Common myeloid progenitor, CD34-positive (primary cell): ENCODE measurements at places on chromosomes 2 and 18.
A peak's percentile ranks its signal among the peaks of the same experiment; 100 is the strongest.

DNA sequence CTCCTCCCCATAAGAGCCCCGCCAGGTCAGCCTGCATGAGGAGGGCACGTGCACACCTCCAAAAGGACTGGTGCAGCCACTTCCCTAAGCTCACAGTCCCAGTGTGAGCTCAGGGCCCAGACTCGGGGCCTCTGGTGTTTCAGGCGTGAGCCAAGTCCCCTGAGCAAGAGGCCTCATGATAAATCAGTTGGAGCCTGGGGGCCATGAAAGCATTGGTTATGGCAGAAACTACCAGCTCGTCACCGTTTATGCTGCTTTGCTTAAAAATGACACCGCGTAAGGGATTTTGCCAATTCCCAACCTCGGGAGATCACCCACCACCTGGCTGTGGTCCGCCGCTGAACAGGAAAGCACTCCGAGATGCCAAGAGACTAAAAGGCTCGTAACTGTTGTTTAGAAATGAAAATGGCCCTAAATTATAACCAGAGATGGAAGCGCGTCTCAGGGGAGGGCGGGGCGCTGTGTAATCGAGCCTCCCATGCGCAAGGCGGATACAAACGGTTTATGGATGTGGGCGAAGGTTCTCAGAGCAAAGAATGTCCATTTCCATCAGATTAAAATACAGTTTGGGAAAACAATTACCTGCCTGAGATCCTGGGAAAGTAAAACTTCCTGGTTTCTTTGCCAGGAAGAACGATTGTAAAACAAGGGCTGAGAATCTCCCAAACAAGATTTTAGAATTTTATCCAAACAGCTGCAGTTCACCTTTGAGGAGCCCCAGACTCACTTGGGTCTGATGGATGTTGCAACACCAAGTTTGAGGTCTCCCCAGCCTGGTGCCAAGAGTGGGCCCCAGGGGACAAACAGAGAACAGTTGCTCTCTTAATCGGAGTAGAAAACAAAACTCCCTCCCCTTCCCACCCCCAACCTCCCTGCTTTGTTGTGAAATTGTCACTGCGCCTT lies 141.4 kb downstream of the BCL2 start:
- peak; percentile 52 for DNase-seq

DNA sequence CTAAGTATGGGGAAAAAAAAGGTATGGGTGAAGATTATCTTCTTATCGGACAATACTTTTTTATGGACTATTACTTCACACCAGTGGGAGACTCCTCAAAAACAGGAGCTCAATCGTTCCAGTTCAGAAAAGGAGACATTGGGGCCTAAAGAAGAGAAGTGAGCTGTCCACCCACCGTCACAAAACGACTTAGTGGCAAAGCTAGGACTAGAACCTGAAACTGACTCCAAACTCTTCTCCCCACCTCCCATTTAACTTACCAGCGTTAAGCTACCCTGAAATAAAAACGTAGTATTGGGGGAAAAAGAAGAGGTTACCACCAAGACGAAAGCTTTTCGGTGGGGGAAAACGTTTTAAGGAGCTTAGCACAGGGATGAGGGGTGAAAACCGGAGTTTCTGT lies 503 bp downstream of the GTF3C3 start:
- no peak for DNase-seq

DNA sequence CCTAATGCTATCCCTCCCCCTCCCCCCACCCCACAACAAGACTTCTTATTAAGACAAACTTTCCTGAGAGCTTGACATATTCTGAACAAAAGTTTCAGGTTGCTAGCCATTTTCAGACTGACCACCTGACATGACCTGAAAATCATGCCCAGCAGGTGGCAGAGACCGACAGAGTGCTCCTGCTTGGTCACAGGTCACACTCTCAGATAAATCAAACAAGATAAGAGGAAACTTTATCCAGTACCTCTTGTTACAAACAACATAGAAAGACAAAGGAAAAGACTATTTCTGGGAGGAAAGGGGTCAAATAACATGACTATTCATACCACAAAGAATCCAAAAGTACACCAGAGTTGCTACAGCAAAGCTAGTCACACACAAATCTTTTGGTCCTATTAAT lies 107.4 kb downstream of the TMEM200C start:
- no peak for DNase-seq

GRCh38 chr18:58186258-58186948 lies 142.4 kb downstream of the NEDD4L start:
- DNase-seq, result peak; percentile 31

- no peak for DNase-seq
Measured at GRCh38 chr2:106996171-106996769, 110.3 kb upstream of the ST6GAL2 start.

- DNase-seq, result no peak
Measured at GRCh38 chr2:41718705-41719104, 329.1 kb upstream of the PKDCC start.

DNA sequence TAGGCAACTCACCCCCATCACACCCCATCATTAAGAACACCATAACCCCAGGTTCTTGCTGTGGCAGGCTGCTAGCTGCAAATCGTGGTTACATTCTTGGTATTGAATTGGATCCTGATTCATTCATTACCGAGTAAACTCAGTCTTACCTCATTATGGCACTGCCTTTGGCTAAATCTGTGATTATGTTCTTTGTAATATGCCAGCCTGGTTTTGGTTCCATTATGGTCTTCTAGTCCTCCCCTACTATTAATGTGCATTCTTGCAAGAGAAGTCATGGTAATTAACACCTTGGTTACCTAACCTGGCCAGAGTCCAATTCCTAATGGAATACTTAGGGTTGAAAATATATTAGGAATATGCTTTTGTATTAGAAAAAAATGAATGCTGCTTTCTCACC lies 258.9 kb upstream of the APCDD1 start:
- DNase-seq, result no peak

DNA sequence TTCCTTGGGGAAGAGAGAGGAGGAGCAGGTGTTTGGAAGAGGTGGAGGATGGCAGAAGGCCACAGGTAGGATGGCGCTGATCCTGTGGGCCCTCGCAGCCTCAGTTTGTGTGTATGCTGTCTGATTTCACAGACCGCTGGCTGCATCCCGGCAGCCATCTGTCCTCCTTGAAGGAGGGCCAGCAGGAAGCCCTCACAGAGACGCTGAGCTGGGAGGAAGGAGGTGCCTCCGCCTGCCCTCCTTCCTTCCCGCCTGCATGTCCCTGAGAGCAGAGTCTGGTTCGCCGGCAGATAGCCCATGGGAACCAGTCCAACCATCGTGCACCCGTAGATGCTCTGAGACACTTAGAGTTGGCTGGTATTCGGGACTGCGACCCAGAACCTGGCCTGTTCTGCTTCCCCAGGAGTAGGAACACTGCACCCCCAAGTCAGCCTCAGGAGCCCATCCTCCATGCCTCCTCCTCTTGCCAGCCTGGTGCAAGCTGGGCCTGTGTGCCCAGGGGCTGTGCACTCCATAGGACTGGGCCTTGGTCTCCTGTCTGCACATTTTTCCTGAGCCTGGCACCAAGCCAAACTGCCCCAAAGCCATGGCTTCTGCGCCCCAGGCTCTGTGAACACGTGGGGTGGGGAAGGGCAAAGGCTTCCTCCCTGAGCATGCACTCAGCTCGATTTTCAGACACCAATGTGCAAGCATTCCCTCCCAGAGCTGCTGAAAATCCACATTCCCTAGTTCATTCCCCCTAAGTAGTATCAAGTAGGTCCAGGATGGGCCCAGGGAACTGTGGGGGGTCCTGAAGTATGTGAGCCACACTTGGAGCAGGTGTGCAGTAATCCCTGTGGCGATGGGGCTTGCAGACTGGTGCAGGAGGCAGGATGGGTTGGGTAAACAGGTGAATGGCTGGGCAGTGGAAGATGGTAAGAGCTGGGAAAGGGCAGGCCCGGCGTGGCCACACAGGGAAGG lies 115.6 kb downstream of the SEPTIN10 start:
- no peak for DNase-seq

GRCh38 chr2:137886083-137886831 lies 78.0 kb upstream of the HNMT start:
- peak; percentile 14 for DNase-seq

GRCh38 chr2:29335396-29335795 lies 220.2 kb downstream of the CLIP4 start:
- no peak for DNase-seq

DNA sequence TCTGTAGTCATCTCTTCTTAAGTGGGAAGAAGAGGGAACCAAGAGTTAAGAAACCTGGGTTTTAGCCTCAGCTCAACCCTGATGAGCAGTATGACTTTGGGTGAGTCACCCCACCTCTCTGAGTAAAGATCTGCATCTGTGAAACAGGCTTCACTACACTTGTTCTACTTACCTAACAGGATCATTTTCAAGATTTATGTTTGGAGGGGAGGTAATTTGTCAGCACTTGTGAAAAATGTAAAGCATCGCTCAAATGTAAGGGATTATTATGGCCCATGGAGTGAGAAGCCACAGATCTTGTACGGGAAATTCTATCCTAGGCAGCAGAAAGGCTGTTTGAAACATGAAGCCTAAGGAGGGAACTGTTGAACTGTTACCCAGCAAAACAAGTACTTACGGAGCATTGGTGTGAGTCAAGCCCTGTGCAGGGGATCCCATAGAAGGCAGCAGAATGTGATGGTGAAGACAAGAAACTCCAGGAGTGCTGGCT lies 160.6 kb downstream of the PRKCE start:
- DNase-seq, result no peak

DNA sequence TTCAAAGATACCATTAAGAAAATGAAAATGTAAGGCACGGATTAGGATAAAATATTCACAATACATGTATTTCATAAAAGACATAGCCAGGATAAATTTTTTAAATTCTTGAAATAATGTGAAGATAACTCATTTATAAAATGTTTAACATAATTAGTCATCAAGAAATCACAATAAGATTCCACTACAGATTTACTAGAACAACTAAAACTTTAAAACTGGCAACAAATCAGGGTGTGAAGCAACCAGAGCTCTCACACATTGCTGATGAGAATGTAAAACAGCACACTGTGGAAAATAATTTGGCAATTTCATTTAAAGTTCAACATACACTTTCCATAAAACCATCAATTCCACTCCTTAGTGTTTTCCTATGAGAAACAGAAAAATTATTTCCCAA lies 89.6 kb upstream of the UBE2E3 start:
- DNase-seq, result no peak

DNA sequence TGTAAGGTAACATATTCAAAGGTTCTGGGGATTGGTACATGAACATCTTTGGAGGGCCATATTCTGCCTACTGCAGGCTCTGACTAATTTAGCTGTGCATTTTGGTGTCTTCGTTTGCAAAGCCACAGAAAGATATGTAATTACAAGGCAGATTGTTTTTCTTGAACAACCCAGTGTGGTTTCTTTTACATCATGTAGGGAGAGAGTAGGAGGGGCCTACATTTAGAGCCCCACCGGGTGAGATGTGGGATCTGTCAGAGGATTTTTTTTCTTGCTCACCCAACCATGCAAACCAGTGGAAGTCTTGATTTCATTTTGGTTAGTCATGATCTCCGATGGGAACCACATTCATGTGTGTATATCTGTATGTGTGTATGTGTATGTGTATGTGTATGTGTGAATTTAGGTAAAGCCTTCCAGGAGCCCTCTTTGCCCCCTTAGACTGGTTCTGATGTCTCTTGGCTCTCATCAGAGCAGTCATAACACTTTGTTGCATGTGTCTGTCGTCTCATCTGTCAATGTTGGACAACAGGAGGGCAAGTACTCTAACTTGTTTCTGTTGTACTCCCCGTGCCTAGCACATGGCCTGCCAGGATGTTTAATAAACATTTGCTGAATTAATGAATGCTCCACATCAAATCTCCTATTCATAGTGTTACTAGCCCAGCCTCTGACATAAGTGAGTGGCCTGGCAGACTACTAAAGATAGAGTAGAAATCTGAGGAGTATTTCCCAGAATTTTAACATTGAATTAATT lies 239.9 kb downstream of the MTX2 start:
- DNase-seq, result no peak

DNA sequence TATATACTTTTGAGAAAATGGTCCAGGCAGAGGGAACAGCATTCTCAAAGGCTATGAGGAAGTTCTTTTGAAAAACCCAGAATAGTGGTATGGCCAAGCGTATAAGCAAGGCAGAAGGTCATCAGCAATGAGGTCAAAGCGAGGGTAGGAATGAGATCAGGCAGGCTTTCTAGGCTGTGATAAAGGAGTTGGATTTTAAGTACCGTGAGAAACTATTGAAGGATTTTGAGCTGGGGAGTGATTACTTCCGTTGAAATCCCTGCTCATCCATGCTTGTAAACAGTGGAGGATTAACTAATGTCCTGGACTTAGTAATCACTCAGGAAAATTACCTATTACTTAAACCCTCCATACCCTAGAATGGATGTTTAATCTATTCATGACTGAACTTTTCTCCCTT lies 50.2 kb downstream of the EMILIN2 start:
- DNase-seq, result no peak

DNA sequence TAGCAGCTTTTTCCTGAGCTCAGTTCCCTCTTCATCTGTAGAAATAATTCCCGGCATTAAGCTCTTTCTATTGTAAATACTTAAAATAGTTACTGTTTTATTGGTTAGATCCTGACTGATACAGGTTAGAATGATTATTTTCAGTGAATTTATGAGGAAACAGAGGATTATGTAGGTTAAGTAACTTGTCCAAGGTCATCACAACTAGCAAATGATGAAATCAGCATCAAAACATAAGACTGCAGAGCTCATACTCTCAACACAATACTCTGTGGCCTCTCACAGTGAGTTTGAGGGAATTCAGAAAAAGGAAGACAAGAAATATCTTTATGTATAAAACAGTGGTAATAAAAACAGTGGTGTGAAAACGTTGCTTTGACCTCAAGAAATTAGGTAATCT lies 113.2 kb upstream of the DLX2 start:
- DNase-seq, result no peak

DNA sequence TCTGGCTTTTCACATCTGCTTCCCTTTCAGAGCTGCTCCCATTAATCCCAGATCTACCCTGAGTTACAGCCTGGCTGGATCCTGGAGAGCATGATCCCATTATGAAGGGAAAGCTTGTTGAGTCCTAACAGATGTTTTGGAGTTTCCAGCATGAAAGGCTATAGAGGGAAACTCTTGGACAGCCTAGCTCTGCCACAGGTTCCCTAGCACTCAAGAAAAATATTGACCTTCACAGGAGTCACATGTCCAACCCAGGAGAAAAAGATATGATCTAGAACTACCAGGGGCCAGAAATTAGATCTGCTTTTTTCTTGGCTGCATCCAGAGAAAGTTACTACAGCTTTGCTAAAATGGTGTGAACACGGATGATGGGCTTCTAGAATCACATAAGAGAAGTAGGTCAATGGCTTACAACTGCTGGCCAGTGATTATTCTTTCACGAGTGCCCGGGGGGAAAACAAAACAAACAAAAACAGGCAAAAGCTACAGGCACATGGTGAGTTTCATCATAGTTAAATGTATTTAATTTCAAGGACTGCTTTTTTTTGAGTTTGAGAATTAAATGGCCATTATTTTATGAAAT lies 15.9 kb downstream of the CCDC93 start:
- no peak for DNase-seq
